ENCODE measurements at places on chromosomes 13 and 19.

DNA sequence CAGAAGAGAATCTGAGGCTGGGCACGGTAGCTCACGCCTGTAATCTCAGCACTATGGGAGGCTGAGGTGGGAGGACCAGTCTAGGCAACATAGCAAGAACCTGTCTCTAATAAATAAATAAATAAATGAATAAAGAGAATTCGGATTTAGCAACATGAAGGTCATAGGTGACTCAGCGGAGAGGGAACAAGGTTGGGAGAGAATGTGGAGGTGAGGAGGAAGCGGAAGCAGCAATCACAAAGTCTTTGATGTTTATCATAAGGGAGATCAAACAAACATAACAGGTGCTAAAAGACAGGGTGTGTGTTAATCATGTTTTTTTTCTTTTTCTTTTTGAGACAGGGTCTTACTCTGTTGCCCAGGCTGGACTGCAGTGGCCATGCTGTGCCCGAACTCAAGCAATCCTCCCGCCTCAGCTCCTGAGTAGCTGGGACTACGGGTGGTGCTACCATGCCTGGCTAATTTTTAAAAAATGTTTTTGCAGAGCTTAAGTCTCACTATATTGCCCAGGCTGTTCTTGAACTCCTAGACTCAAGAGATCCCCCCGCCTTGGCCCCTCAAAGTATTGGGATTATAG is 16.3 kb downstream of the PBX4 start:
- no peak for DNase-seq

GRCh38 chr13:50033725-50034124 is 18.5 kb downstream of the KCNRG start:
- DNase-seq = no peak

GRCh38 chr13:113897161-113897560 is 33.3 kb upstream of the GAS6 start:
- DNase-seq = peak; percentile 67

- no peak for DNase-seq
Observed at GRCh38 chr13:47478985-47479384, 522.1 kb downstream of the SUCLA2 start.

- DNase-seq = no peak
Observed at GRCh38 chr19:9966448-9966847, 30.1 kb upstream of the OLFM2 start.

DNA sequence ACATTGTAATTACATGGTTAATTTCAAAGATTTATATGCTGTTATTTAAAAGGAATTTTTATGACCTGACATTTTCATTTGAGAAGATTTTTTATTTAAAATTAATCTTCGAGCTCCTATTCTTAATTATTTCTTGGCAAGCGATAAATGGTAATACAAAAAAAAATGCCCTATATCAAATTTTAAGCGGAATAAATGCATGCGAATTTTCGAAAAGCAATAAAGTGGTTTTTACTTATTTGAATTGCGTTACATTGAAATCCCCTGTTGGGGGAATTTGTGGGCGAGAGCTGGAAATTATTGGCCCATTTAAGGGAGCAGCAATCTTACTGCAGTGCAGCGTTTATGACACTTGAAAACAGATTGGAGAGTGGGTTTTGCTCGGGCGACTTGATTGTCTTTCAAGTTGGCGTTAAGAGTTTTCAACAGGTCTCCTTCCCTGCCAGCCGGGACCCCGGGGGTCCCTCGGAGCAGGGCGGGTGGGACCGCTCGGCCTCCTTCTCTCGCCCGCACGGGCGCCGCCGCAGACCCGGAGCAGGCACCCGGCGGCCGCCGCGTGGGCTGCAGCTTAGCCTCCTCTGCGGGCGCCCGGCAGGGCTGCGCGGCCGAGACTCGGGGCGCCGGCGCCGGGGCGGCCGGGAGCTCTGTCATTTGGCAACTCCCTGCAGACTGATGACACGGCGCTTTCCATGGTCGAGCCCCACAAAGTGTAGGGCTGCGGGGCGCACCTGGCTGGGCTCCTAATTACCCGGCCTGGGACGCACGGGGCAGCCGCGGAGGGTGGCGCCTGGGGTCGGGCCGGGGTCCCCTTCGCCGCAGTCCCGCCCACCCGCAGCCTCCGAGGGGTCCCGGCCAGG is 255.1 kb upstream of the SOX21 start:
- no peak for DNase-seq

DNA sequence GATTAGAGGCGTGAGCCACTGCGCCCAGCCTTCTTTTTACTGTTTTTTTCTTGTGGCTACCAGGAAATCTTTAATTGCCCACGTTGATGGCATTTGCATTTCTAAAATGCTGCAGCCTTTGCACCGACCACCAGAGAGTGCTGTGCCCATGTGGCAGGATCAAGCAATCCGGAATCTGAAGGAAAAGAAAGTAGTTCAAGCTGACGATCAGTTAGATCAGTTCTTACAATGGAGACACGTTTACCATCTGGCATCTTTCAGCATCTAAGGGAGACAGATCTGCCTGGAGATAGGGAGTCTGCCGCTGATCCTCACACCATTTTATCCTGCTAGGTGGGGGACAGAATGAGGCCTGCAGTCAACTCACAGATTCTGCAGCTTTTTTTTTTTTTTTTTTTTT is 19.9 kb downstream of the TINCR start:
- no peak for DNase-seq

DNA sequence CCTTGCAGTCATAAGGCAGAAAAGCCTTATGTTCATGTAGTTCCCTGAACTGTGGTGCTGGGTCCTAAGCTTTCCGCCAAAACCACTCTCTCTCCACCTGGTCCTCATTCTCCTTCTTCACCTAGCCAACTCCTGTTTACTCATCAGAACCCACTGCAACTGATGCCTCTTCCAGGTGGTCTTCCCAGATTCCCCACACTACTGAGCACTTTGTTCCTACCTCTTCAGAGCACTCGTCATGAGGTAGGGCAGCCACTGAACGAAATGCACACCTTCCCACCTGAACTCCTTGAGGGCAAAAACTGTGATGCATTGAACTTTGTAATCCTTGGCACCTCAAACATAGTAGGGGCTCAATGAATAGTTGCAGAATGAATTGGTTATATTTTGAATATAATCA is 100.4 kb downstream of the DOCK9 start:
- no peak for DNase-seq
